ENCODE measurements at places on chromosomes 5 and 9. TPM values are rescaled to one million over a fixed set of nuclear protein-coding genes. Genes with fewer than 3 reads are reported as not detected.
A peak's percentile ranks its signal among the peaks of the same experiment; 100 is the strongest.

GRCh38 chr5:171639966-171640365, 145.7 kb upstream of the SMIM23 start:
- no peak overlapping the region for H3K27ac ChIP-seq
- no peaks in the 10 kb centered on the region for H3K4me1 ChIP-seq
- no peak overlapping the region for H3K4me3 ChIP-seq

DNA sequence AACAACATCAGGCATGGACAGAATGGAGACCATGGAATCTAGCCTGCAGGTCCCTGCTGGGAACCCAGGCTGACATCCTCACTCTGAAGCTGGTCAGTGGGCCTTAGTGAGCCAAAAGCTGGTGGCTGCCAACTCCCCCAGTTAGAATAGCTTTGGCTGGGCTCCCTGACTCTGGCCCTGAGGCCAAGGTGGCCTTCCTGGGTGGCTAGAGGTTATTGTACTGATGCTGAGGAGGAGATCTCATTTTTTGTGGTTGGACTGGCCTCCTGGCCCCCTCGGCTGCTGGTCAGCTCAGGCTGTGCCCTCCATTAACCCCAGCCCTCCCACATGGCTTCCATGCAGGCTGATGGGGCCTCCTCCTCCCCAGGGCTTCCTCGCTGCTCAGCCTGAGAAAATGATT, 101.2 kb upstream of the PANK3 start:
- H3K27me3 ChIP-seq: no peaks in the 10 kb centered on the region
- H3K36me3 ChIP-seq: no peaks in the 10 kb centered on the region
- H3K4me1 ChIP-seq: peaks cover 12% of the 10 kb centered on the region
- no peak for DNase-seq

- no peaks in the 10 kb centered on the region for H3K27me3 ChIP-seq
- DNase-seq: no peak
- no peak overlapping the region for H3K27ac ChIP-seq
- no peaks in the 10 kb centered on the region for H3K4me1 ChIP-seq
These were observed 40.1 kb upstream of the TARS1 start for GRCh38 chr5:33400675-33401074.

DNA sequence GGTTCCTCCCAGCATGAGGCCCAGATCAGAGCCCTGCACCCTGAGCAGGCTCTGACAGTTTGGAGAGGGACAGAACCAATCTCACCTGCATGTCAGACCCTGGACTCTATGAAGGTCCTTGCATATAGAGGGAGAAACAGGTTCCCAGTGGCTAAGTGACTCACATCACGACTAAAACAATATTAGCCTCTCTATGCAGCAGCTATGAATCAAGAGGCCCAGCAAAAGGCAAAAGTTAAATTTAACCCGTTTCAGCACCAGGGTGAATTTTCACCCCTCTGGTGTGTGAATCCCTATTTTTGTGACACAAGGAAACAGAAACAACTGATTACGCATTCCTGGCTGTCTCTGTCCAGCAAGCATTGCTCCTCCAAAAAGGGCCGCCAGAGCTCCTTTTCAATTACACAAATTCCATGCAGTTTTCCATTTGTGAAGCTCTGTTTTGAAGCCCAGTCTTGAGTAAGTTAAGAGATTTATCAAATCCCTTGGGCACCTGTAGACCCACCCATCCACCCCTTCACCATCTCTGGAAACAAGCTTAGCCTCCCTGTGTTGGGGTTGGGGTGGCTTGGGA, 136.6 kb downstream of the GABBR2 start:
- no peaks in the 10 kb centered on the region for H3K4me1 ChIP-seq
- no peak for DNase-seq
- no peak overlapping the region for H3K27ac ChIP-seq
- no peaks in the 10 kb centered on the region for H3K27me3 ChIP-seq
- H3K4me3 ChIP-seq: no peak overlapping the region
- no peaks in the 10 kb centered on the region for H3K36me3 ChIP-seq

DNA sequence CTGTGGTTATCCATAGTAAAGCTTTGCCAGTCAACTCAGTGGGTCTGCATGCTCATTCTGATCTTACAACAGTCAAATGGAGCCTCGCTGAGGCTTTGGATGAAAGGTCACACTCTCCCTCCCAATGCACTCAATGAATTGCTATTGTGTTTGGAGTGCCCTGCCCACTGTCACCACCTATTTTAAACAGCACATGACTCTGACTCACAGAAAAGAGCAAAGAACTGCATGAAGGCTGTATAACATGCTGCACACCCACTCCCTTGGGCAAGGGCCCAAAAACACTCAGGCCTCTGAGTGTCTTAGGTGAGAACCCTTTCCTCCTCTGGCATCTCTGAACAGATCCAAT, 118.7 kb upstream of the CCDC112 start:
- DNase-seq: peak; percentile 15
- H3K36me3 ChIP-seq: no peaks in the 10 kb centered on the region
- H3K4me3 ChIP-seq: no peak overlapping the region
- H3K27me3 ChIP-seq: no peaks in the 10 kb centered on the region
- peaks cover 10% of the 10 kb centered on the region for H3K4me1 ChIP-seq
- H3K27ac ChIP-seq: peak overlapping the region; percentile 50

DRD1 gene
- total RNA-seq: not detected

OMD gene
- not detected for total RNA-seq

NUTM2F gene
- total RNA-seq: not detected

GRCh38 chr5:173187054-173187743, 42.9 kb downstream of the BNIP1 start:
- H3K27me3 ChIP-seq: no peaks in the 10 kb centered on the region
- H3K36me3 ChIP-seq: no peaks in the 10 kb centered on the region
- no peaks in the 10 kb centered on the region for H3K4me1 ChIP-seq
- H3K4me3 ChIP-seq: no peak overlapping the region
- no peak for DNase-seq

GRCh38 chr9:135890190-135891026, 16.9 kb downstream of the CAMSAP1 start:
- H3K27ac ChIP-seq: no peak overlapping the region
- no peak for DNase-seq
- no peaks in the 10 kb centered on the region for H3K4me1 ChIP-seq
- no peaks in the 10 kb centered on the region for H3K27me3 ChIP-seq

CTSV gene
- 110 TPM for total RNA-seq

DNA sequence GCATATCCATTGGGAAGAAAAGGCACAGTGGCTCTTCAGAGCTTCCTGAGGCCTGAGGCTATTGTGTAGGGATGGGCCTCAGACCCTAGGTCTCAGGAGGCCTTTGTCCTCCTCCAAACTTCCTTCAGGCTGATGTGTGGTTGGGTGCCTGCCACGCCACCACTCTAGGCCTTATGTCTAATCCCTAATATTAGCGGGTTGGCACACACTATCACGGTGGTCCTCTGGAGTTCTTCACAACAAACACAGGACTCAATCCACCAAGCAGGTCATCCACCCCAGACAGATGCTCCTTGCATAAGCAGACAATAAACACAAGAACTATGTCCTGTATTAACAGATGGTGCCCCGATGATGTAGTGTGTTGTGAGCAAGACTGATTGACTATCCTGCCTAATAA, 31.0 kb upstream of the FSTL4 start:
- no peak overlapping the region for H3K4me3 ChIP-seq
- H3K4me1 ChIP-seq: 0 out of 2 replicates have a peak, but pooled peaks cover 3% of the 10 kb centered on the region
- DNase-seq: no peak

MYMK gene
- not detected for total RNA-seq

OSMR gene
- not detected for total RNA-seq

DNA sequence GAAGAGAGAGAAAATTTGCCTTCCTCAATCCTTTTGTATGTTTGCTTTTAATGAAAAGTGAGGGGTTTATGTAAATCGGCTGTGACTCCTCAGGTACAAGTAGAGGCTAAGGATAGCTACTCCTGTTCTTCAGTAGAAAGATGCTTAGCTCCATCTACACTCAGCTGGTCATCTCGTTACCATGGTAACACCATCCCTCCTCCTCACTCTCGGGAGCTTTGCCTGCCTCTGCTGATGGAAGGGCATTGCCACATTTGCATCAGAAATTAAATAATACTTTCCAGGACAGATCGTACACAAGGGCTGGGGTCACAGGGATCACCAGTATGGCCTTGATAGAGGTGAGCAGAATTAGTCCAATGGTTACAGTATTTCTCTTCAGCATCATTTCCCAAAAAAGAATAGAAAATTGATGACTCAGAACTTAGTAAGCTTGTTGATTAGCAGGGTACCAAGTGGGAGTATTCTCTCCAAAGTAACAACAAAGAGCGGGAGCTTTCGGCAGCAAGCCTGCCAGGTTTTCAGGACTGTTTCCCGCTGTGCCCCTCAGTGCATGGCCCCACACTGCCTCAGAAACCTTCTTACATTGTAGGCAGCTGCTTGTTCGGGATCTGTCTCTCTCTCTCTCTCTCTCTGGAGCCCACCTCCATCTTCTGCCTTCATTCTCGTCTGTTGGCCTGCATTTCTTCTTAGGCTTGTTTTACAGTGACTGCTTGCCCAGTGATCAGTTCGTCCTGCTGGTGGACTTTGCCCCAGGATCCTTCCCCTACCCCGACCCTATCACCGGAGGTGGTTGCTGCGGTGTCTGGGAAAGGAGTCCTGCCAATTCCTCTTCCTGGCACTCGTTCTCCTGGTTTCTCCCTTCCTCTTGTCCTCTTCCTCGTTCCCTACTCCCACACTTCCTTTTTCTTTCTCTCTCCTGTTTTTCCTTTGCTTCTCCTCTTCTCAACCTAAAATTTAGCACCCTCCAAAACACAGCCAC, 51.9 kb upstream of the SNAPC3 start:
- no peaks in the 10 kb centered on the region for H3K36me3 ChIP-seq
- H3K4me3 ChIP-seq: no peak overlapping the region
- no peaks in the 10 kb centered on the region for H3K27me3 ChIP-seq
- peaks cover 5% of the 10 kb centered on the region for H3K4me1 ChIP-seq

DNA sequence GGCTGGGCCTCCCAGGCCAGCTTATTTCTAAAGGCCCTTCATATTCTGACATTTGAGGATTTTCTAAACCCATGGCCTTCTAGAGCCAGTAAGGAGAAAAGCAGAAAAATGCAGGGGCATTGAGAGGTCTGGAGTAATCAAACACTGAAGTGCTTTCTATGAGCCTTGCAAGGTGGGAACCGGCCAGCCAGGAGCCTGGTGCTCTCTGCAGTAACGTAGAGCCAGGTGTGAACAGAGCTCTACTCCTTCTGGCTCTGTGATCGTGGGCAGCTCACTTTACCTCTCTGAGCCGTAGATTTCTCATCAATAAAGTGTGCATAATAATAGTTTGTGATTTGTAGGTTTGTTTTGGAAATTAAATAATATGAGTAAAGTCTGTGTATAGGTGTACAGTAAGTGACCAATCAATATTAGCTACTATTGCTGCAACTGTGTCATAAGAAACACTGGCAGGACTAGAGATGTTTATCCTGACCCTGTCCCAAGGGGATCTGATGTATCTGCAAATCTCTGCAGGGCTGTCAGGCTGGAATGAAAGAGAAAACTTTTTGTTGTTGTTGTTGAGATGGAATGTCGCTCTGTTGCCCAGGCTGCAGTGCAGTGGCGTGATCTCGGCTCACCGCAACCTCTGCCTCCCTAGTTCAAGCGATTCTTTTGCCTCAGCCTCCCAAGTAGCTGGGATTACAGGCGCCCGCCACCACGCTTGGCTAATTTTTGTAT, 2.7 kb downstream of the SYNPO start:
- H3K27me3 ChIP-seq: no peaks in the 10 kb centered on the region
- H3K4me3 ChIP-seq: no peak overlapping the region

DNA sequence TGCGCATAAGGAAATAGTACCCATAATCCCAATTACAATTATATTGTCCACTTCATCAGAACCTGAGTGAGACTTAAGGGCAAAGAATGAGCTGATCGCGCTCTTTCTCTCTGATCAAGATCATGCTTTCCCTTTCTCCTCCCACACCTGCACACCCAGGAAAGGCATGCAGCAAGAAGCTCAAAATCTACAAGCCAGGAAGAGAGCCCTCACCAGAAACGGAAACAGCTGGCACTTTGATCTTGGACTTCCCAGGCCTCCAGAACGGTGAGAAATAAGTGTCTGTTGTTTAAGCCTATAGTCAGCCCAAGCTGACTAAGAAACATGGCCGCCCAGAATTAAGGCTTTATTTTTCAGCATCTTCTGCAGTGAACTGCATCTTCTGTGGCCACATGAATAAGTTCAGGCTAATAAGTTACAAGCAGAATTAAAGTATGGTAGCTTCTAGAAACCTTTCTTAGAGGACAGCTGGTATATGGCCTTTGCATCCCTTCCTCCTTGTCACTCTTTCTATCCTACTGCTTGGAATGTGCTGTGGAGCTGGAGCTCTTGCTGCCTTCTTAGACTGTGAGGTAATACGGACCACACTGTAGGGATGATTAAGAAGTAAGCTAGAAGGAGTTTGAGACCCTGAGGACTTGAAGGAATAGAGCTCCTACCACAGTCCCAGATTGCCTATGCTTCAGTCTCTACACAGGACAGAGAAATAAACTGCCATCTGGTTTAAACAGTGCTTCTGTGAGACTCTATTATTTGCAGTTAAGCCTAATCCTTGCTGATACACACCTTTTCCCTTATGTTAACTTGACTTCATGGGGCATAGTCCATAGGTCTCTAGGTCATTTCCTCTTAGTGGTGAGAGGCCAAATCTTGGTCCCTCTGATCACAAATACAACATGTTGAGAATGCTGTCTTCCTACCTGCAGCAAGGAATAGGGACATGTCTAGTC, 17.2 kb downstream of the OR2S2 start:
- no peak overlapping the region for H3K27ac ChIP-seq
- no peaks in the 10 kb centered on the region for H3K27me3 ChIP-seq
- no peak for DNase-seq
- no peak overlapping the region for H3K4me3 ChIP-seq
- peaks cover 12% of the 10 kb centered on the region for H3K4me1 ChIP-seq

- peaks cover 59% of the 10 kb centered on the region for H3K4me1 ChIP-seq
- H3K27ac ChIP-seq: no peak overlapping the region
- H3K36me3 ChIP-seq: no peaks in the 10 kb centered on the region
- H3K4me3 ChIP-seq: no peak overlapping the region
- H3K27me3 ChIP-seq: no peaks in the 10 kb centered on the region
These were observed 99.1 kb downstream of the DPYSL3 start for GRCh38 chr5:147410496-147411358.

GRCh38 chr9:130833031-130833990, 1.7 kb upstream of the ABL1 start:
- peaks cover 8% of the 10 kb centered on the region for H3K4me1 ChIP-seq
- no peaks in the 10 kb centered on the region for H3K36me3 ChIP-seq
- H3K27ac ChIP-seq: no peak overlapping the region
- no peak for DNase-seq

DNA sequence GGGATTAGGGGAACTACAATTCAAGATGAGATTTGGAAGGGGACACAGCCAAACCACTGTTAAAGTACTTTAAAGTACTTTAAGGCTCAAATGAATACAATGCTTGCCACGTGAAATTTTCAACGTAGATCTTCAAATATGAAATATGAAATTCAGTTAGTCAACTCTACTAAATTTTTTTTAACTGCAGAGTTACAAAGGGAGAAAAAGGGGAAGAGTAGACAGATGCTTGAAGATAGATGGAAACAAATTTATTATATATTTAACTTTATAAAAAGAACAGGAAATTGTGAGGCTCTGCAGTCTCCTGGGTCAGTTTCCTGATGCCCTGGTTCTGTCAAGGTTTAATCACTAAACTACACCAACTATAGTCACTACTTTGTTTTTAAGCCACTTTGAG, 785.5 kb upstream of the DMAC1 start:
- no peaks in the 10 kb centered on the region for H3K4me1 ChIP-seq
- no peak overlapping the region for H3K4me3 ChIP-seq
- no peaks in the 10 kb centered on the region for H3K27me3 ChIP-seq
- DNase-seq: no peak
- H3K27ac ChIP-seq: no peak overlapping the region

- H3K36me3 ChIP-seq: no peaks in the 10 kb centered on the region
- H3K27ac ChIP-seq: no peak overlapping the region
- no peaks in the 10 kb centered on the region for H3K4me1 ChIP-seq
- no peak for DNase-seq
- no peak overlapping the region for H3K4me3 ChIP-seq
These were observed 133.9 kb downstream of the ESM1 start for GRCh38 chr5:54851449-54851848.
